H7 (cell line): ENCODE measurements at places on chromosomes 7 and 10.

DNA sequence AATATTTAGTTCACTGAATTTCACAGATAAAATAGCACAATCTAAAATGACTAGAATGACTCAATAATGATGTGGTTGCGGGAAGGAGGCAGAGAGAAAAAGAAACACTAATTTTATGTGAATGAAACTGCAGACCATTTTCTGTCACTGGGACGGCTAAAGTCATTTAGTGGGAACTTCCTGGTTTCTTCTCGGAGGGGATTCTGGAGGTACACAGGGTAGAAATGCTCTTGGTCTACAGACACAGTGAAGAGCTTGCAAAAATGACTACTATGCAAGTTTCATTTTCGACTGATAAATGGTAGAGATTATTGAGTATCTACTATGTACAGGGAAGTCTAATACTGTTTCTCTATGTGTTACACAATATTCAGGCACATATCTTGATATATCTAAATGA lies 63.5 kb upstream of the LRRN3 start:
- DNase-seq = no peak

DNA sequence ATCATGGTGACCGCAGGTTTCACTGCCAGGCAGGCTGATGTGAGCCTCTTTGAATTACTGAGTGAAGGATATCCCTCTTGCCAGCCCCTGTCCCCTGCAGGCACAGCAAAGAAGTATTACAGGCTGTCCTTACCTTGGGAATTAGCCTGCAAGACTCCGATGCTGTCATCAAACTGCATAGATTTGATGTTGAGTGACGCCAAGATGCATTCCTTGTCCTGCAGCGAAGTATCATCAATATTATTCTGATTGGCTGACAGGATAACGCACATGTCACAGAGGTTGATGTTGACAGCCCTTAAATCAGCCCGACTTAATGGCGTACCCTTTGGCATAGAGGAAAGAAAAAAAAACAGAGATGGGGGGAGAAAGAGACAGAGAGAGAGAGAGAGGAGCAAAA lies 693.0 kb downstream of the KCNMA1 start:
- DNase-seq = no peak

DNA sequence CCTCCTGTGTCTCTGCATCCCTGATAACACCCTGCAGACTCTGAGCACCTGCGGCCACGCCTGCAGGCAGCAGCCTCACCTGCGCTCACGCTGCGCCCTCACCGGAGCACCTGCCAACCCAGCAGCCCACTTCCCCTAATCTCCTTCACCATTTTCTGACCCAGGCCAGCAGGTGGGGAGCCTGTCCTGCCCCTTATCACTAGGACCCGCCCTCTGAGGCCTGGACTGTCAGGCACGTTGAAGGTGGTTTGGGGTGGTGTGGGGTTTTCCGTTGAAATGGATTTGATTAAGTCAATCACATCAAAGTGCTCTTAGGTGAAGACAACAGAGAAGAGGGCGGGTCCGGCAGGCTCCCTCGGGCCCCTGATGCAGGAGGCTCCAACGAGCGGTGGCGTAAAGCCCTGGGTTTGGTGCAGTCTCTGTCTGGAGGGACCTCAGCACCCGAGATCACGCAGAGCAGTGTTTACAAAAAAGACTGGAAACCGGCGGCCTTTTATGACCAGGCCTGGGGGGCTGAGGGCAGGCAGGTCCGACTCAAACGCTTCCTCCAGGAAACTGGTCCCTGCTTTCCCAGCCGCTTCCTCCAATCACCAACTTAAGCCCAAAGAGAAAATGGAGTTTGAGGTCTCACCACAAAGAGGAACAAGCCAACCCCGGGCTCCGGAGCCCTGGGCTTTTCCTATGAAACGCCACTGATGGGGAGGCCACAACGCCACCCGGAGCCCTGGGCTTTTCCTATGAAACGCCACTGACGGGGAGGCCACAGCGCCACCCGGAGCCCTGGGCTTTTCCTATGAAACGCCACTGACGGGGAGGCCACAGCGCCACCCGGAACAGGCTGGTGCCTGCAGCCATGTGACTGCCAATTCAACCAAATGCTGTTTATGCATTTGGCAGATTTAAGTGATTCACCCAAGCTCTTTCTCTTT lies 45.5 kb downstream of the DPYSL4 start:
- no peak for DNase-seq

DNA sequence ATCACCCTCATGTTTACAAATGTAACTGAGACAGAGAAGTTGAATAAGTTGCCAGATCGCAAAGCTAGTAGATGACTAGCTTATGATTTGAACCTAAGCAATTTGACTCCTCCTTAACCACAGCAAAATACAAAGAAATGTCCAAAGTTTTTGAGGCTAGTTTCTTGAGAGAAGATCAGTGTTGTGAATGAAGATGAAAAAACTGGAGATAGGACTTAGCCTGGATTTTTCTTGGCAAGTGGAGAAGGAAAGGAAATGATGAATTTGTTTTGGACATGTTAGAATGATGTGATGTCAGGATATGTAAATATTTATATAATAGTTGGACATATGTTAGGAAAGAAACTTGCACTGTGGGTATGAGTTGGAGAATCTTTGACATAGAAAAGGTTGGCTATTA lies 149.8 kb downstream of the LSMEM1 start:
- DNase-seq = no peak

DNA sequence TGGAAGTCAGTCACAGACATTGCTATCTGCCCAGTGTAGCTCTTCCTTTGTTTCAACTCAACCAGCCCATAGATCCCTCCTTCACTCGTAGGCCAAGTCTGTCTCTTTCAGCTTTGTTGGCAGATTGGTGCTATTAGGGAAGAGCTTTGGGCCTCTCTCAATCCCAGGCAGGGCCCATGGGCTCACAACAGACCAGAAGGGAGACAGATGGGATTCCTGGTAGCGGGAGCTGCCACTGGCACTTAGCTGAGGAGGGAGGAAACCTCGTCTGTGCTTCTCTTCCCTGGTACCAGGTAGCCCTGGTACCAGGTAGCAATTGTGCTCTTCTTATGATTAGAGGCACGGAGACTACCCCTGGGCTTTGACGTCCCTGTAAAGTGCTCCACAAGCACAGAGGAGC lies 592.0 kb downstream of the TYW1 start:
- no peak for DNase-seq

DNA sequence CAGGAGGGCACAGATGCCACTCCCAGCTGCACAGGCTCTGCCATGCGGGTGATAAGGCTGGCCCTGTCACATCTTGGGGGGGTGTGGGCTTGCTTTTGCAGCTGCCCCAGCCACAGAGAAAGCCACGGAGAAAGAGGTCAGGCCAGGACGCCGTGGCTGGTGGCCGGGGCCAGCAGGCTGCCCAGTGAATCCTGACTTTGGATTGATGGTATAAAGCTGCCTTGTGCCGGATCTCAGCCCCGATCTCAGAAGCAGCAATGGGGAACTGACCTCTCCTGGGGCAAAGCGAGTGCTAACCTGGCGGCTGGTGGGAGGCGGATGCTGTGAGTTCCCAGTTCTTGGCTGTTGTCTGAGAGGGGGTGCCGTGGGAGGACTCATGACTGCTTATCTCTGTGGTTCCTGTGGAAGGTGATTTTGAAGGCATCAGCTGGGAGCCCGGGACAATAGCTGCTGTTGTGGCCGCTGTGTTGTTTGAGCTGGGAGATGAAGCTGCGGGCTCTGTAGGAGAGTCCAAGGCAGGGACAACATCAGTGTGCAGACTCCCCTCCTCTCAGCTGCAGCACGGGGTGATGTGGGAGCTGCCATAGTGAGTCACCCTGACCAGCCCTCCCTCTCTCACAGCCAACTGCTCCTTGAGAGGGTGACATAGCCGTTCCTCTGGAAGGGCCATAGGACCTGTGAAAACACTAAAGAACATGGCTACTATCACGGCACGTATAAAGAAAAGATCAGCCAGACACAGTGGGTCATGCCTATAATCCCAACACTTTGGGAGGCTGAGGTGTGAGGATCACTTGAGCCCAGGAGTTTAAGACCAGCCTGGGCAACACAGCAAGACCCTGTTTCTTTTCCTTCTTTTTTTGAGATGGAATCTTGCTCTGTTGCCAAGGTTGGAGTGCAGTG lies 17.0 kb downstream of the IL15RA start:
- no peak for DNase-seq

DNA sequence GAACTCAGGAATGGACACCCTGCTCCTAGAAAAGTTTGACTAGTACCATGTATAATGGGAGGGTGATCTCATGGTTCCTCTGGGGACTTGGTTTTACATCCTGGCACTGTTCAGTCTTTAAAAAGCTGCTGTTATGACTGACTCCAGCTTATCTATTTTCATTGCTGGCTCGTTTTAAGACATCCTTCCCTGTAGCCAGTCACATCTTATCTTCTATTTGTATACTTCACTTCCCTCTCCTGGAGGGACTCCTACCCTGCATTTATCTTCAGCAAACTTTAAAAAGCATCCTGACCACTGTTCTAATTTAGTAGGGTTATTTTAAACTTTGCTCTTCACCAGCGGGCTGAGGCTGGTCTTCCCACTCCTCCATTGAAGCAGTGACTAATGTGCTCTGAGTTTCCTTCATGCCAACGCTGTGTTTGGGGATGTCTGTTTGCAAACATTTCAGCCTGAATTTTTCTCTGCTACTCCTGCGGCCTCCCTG lies 72.9 kb upstream of the ARMC3 start:
- DNase-seq = no peak

DNA sequence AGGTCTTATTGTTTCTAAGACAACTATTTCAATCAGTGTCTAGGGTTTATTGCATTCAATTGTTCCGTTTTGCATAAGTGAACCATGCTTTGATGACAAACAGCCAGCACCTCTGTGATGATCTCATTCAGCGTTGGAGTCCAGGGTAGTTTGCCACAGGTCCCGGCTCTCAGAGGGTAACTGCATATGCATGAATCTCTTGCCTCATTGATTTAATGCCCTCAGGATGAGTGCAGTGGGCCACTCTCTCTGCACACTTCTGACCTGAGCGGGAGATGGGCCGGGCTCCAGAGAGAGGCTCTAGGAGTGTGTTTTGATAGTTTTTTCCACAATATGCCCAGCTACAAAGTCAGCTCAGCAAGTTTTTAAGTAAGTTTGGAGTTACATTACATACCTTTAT lies 83.9 kb downstream of the HECW1 start:
- no peak for DNase-seq
